MCF 10A (cell line): ENCODE measurements at places on chromosomes 3 and 15.

DNA sequence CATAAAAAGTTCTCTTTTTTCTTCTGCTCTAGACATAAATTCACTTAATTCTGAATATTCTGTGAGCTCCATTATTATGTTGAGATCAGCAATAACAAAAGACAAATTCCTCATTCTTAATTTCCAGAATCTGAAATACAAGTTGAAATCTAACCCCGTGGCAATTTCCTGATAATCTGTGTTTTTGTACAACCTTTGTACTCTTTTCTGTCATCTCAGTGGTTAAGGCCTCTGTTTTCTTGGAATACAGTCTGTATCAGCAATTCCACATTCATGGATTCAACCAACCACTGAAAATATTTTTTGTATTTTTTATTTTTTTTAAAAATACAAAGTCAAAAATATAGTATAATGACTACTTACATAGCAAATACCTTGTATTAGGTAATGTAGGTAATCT lies 8.7 kb downstream of the CCR8 start:
- DNase-seq = no peak

DNA sequence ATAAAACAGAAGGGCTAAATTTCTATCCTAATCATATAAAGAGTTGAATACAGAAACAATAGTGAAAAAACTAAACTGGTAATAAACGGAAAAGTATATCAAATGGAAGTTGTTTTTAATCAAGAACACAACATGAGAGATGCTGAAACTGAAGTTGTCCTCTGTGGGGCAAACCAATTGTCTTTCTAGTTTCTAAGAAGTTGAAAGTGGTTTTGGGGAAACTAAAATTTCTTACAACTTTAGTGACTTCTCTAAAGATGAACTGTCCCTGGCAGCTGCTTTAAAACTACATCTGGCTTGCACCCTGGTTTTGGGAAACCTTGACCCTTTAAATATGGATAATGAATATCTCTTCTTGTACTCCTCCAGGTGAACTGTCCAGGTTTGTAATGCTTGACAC lies 155.6 kb downstream of the ADAM10 start:
- DNase-seq = no peak

- DNase-seq = no peak
Observed at GRCh38 chr3:30225021-30225420, 381.4 kb upstream of the TGFBR2 start.

DNA sequence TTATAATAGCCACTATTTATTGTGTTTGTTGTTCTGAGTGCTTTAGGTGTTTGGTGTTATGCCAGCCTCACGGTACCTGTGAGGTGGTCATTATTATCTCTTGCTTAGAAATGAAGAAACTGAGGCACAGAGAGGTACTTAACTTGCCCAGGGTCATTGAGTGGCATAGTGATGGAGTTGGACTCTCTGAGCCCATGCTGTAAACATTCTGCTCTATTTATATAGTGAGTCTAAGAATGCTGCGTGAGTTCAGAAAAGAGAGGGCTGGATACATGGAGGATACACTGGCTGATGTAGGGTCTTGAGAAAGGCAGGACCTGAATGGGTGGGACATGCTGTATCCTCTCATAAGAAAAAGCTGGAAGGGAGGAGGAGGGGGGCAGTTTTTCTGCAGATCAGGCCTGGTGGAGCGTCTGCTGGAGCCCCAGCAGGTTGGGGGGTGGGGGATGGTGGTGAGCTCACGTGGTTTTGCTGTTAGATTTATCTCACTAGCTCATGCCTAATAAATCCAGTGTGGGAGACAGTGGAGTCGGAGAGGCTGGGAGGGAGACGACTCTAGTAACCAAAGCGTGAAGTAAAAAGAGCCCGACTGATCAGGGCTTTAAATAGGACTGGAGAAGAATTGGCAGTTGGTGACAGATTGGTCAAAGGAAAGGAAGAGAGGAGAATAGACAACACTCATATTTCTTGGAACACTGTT lies 16.0 kb downstream of the MED12L start:
- DNase-seq = no peak

DNA sequence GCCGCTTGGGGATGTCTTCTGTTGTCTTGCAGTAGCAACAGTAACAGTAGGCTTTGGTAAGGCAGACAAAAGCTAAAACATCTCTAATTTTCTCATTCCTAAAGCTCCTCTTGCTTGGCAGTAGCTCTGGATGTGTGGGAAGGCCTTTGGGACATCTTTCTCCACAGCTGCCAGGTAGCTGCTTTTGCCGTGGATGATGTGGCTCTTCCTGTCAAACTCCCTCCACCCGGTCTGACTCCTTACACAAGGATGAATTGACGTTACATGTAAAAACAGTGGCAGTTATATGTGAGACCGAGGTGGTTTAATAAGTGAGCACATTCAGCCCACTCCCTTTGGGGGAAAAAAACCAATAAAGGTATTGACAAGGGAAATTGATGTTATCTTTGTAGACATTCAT lies 309.1 kb downstream of the TUSC7 start:
- no peak for DNase-seq

DNA sequence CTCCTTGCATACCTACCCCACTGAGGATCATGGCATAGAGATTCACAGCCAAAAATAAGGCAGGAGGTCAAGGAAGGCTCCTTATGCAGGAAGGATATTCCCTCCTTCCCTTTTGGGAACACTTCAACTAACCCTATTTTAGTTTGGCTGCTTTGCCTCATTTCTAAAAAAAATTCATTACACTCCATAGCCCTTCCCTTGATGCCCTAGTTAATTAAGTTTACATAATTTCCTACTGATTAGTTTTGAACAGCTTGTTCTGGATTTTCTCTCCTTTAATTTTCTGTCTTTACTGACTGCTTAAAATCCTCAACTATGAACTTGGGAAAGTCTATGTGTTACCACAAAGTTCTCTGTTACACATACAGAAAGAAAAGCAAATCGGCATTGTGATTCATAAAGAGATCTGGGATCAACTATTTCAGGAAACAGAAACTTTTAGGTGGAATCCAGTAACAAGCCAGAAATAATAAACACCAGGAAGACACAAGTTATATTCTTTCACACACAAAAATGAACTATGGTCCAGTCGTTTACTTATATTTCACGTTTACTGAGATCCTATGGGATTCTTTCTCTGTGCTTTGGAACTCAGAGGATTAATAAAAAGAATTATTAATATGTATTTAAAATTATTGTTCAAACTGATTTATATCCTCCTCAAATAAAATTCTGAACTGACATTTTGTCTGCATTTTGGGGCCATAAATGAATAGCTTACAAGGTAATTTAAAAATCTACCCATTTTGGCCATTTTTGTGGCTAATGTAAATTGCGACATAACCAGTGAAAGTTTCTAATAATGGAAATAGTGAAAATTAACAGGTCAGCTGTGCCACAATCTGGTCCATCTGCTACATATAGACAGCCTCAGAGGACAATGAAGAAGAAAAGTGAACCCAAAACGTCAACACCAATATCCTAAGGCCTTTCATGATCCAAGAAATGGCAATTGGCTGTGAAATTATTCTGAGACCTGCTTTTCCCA lies 113.8 kb downstream of the FRMD5 start:
- no peak for DNase-seq

GRCh38 chr3:154862265-154862664 lies 217.9 kb upstream of the MME start:
- peak; percentile 17 for DNase-seq

DNA sequence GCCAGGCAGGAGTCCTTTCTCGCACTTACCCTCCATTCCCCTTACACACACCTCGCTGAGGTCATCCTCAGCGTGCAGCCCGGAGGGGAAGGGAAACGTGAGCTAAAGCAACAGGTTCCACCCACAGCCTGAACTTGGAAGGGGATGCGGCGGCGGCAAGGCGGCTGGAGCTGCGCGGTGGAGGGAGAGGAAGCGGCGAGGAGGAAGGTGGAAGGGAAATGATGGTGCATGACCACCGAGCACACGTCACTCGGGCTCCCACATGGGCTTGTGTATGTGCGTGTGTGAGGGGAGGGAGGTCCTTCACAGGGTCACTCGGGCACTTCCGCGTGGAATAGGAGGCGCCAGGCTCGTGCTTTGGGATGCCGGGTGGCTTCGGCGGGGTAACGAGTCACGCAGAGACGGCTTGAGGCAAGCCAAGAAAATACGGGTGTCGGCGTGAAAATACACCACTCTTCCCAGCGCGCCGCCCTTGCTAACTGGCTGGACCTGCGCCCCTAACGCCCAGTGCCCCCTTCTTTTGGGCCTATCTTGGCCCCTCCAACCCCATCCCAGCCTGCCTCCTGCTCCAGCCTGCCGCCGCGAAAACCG lies 225.5 kb upstream of the IL12A start:
- peak; percentile 77 for DNase-seq

DNA sequence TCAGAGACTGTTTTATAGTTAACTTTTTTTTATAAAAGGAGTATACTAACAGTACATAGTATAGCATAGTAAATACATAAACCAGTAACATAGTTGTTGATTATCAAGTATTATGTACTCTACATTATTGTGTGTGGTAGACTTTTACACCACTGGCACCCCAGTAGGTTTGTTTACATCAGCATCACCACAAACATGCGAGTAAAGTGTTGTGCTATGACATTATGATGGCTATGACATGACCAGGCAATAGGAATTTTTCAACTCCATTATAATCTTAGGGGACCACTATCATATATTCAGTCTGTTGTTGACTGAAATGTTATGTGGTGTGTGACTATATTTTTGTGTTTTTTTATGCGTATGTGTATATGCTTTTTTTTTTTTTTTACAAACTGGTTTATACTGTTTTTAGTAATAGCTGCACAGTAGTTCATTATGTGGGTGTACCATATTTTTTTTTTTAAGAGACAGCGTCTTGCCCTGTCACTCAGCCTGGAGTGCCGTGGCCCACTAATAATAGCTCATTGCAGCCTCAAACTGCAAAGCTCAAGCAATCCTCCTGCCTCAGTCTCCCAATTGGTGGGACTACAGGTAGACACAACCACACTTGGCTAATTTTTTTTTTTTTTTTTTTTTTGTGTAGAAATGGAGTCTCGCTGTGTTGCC lies 1.9 kb downstream of the CAPN7 start:
- no peak for DNase-seq

GRCh38 chr15:80989081-80989517 lies 520 bp downstream of the MESD start:
- no peak for DNase-seq

GRCh38 chr3:43785551-43785950 lies 94.8 kb downstream of the ABHD5 start:
- no peak for DNase-seq

- no peak for DNase-seq
Observed at GRCh38 chr3:151550642-151551041, 89.8 kb upstream of the IGSF10 start.

DNA sequence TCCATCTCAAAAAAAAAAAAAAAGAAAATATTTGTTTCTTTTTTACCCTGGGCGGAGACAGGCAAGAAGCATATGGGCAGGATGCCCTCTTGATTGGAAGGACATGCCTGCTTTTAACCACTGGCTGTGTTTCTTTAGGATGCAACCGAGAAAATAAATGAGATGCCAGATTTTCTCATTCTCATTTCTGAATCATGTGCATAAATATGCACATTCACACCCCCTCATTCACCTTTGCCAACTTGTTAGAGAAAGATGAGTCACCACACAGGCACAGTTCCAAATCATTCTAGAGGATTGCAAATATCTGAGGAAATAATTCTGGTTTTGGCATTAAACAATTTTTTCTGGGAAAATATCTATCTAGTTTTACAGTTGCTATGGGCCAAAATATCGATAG lies 3.3 kb downstream of the LIPH start:
- DNase-seq = peak; percentile 99

DNA sequence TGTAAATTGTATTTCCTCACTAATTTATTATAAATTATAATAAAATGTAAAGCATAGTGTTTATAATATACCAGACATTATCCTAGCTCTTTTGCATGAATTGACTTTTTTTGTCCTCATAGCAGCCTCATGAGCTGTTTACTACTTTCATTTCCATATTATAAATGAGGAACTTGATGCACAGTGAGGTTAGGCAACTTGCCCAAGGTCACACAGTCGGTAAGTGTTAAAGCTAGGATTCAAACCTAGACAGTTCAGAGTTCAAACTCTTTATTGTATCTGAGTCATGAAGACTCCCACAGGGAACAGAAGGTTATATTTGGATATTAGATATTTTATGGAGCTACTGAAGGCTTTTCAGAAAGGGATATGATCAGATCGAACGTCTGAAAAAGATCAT lies 322.2 kb upstream of the SATB1 start:
- DNase-seq = no peak

GRCh38 chr15:45027220-45027619 lies 4.2 kb downstream of the SORD start:
- DNase-seq = no peak

GRCh38 chr15:85329561-85330422 lies 50.6 kb upstream of the AKAP13 start:
- DNase-seq = no peak

- peak; percentile 72 for DNase-seq
Observed at GRCh38 chr3:110384601-110385000, 687.0 kb upstream of the NECTIN3 start.

- DNase-seq = no peak
Observed at GRCh38 chr3:4251412-4251811, 51.8 kb upstream of the SETMAR start.

GRCh38 chr15:31302778-31303725 lies 23.6 kb upstream of the KLF13 start:
- DNase-seq = peak; percentile 50

- DNase-seq = no peak
Observed at GRCh38 chr3:107997671-107998070, 93.2 kb downstream of the CD47 start.

GRCh38 chr15:53910236-53910849 lies 67.9 kb upstream of the UNC13C start:
- DNase-seq = peak; percentile 83

- DNase-seq = no peak
Observed at GRCh38 chr3:98890965-98891910, 10.3 kb downstream of the DCBLD2 start.

DNA sequence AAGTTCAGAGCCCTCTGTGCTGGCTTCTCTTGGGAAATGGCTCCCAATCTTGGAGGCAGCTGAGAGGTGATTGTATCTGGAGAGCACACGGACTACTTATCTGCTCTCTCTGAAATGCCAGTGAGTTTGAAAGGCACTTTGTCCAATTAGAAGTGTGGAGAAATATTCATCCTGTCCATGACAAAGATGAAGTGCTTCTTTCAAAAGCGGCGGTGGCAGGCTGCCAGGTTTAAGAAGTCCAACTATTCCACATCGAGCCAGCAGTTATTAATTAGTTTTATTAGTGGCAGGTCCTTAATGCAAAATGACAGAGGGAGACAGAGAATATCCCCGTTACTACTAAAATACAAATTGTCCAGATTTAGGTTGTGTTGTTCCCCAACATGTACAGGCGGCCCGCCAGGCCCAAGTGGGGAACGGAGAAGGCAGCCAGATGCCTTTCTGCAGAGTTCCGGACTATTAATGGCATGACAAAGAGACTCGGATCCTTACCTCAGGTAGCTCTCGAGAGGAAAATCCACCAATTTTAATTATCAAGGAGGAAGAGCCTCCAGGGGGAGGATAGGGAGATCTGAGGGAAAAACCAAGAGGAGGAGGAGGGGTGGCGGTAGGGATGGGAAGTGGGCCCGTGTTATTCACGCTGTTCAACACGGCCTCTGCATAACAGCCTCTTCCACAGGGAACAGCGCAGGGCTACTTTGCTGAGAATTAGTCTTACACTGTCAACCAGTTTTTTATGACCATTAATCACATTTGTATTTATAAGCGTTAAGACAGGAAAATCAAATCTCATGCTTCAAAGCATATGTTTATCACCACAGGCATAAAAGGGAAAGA lies 42.0 kb downstream of the RORA start:
- DNase-seq = no peak

GRCh38 chr3:72481542-72481941 lies 366.7 kb downstream of the SHQ1 start:
- no peak for DNase-seq
